Hepatic stellate cell (primary cell): ENCODE measurements at places on chromosomes 1 and 21.

DNA sequence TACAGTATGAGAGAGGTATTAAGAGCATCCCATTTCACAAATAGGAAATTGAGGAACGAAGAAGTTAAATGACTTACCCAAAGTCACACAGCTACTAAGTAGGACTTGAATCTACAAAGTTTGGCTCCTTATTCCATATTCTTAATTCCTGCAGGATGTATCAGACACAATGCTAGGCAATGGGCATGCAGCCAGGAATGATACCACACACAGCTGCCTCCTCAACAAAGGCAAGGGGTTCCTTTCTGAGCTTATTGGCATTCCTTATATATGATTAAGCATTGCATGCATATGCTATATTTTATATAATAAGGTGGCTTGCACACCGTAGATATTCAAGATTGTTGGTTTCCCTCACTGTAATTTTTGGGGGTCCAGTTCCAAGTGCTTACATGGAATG lies 34.2 kb upstream of the JUN start:
- no peak for DNase-seq

GRCh38 chr1:115977499-115978258 lies 1.4 kb downstream of the SLC22A15 start:
- peak; percentile 28 for DNase-seq

DNA sequence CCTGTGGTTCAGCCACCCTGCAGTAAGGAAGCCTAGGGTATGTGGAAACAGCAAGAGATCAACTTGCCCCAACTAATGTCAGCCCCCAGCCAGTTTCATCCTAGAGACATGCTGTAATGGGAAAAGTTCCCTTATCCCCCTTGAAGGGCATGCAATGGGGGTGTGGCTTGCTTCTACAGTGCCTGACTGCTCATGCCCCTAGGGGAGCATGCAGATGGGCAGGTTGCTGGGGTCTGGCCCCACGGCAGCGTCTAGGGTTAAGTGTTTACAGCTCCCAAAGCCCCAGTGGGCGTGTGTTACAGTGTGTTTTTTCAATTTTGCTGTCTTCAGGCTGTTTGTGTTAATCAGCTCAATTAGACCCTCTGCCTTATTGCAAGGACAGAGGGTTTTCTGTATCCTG lies 1105.9 kb downstream of the AMY1C start:
- DNase-seq: no peak

GRCh38 chr1:94025383-94026340 lies 95.3 kb downstream of the ABCA4 start:
- DNase-seq: peak; percentile 74

DNA sequence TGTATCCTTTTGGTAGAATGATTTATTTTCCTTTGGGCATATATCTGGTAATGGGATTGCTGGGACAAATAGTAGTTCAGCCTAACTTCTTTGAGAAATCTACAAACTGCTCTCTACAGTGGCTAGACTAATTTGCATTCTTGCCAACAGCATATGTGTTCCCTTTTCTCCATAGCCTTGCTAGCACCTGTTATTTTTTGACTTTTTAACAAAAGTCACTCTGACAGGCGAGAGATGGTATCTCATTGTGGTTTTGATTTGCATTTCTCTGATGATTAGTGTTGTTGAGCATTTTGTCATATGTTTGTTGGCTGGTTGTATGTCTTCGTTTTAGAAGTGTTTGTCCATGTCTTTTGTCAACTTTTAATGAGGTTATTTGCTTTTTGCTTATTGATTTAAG lies 99.8 kb downstream of the UCK2 start:
- DNase-seq: no peak

DNA sequence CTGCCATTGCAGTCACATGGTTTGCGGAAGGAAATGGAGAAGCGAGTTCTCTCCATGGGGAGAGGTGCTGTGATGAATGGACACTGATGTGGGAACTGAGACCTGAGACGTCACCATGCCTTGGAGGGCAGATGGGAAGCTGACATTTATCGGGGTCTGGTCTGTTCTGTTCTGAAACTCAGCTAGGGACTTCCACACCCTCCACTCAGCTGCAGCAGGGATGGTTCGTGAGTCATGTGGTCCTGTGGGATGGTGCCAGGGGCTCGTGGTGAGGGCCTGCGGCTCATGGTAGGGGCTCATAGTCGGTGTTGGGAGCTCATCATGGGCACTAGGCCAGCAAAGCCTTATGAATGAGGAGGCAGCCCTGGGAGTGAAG lies 6.1 kb downstream of the GPR137B start:
- no peak for DNase-seq

GRCh38 chr1:226634166-226634588 lies 85.6 kb downstream of the STUM start:
- DNase-seq: peak; percentile 76

GRCh38 chr1:89322402-89322801 lies 41.5 kb upstream of the GBP6 start:
- no peak for DNase-seq

DNA sequence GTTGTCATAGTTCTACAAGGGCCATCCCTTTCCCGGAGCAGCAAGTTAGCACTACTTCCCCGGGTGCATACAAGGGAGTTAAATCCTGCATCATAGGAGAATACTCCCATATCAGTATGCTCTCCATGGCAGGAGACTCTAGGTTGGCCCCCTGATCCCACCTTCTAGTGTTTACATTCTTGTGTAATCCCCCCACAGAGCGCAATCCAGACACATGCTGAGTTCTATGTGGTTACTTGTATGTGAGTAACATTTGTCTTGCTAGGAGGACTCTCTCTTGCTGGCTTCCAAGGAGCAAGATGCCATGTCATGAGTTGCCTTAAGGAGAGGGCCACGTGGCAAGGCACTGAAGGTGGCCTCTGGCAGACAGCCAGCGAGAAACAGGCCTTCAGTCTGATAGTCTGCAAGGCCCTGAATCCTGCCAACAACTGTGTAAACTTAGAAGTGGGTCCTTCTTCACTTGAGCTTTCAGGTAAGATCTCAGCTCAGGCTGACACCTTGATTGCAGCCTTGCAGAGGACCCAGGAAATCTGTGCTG lies 155.3 kb downstream of the CDC7 start:
- no peak for DNase-seq

GRCh38 chr1:16172964-16173446 lies 17.1 kb upstream of the EPHA2 start:
- peak; percentile 31 for DNase-seq

DNA sequence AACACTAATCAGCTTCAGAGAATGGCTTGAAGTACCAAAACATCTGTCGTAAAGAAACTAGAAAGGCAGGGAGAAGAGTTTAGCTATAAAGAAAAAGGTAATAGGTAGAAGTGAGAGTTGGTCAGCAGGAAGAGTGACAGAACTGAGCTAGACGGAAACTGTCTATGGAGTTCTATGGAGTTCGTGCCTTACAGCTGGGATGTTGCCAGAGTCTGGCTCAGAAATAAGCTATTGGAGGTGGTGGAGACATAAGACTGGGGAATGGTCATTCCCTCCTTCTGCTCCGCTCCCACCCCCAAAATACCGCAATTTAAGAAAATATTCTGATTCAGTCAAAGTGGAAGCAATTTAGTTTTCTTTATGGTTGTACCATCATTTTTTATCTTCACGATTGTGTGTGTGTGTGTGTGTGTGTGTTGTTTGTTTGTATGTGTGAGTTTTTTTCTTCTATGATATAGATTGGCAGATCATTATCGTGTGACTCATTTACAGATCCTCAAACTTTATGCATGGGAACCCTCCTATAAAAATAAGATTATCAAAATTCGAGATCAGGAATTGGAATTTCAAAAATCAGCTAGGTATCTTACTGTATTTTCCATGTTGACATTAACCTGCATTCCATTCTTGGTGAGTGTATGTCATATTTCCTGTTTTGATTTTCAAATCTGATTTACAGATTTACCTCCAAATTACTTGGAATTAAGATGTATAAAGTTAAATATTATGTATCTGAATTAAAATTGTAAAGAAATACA lies 79.0 kb downstream of the HSPA13 start:
- no peak for DNase-seq

GRCh38 chr1:88063605-88064004 lies 620.5 kb upstream of the PKN2 start:
- DNase-seq: no peak

GRCh38 chr1:211938561-211938997 lies 96.8 kb downstream of the INTS7 start:
- no peak for DNase-seq

DNA sequence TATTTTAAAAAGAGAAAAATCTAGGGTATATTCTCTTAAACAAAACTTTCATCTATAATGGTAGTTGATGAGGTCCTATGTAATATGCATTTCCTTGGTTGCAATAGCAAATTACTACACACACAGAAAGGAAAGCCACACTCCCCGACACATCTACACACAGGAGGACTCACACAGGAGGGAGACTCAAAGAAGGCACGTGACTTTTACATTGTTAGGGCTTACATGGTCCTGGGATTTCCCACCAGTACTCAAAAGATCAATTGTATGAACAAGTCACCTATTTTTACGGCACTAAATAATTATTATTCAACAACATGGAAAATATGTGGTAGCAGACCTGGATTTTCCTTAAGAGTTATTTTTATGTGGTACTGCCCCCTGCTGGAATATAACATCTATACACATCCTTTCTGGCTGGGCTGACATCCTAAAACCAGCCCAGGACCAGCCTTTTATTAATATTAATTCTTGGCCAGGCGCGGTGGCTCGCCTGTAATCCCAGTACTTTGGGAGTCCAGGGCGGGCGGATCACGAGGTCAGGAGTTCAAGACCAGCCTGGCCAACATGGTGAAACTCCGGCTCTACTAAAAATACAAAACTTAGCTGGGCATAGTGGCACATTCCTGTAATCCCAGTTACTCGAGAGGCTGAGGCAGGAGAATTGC lies 33.9 kb upstream of the LGALS8 start:
- DNase-seq: peak; percentile 59

GRCh38 chr1:234281826-234282489 lies 91.3 kb upstream of the COA6 start:
- no peak for DNase-seq

- DNase-seq: no peak
Observed at GRCh38 chr1:220409771-220410595, 118.0 kb upstream of the MARK1 start.

- no peak for DNase-seq
Observed at GRCh38 chr1:17120962-17121837, 1.9 kb upstream of the PADI2 start.

GRCh38 chr21:44996983-44997936 lies 57.4 kb downstream of the SLX9 start:
- no peak for DNase-seq

DNA sequence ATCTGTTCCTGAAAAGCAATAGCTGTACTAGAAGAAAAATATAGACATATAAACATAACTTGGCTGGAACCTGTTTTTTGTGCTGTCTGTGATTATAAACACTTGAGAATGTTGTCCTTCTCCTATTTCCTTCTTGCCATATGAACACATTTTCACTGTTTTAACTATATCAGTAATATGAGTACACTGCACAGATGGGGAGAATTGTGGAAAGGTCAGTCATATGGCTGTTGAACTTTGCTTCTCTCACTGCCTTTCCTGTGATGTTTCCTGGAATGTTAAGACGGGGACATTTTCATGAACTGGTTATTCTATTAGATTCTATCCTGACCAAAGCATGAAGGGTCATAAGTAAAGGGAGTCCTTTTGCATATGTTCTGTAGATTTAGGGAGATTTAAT lies 24.9 kb downstream of the HMCN1 start:
- no peak for DNase-seq

DNA sequence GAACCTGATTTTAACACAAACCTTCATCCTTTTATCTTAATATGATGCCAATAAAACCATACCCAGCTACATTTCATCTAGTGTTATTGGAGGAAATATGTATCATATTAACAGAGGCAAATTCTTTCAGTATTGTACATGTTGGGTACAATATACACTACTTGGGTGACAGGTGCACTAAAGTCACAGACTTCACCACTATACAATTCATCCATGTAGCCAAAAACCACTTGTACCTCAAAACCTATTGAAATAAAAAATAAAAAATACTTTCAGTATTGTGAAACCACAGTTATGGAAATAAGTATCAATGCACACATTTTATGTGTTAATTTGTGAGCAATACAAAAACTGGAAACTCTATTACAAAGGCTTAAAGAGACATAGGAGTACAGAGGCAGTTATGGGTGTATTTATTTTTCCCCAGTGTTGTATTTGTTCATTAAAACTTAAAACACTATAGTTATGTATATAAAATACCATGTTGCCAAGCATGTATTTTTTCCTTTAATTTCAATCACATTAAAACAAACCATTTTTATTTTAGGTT lies 25.1 kb upstream of the GPR88 start:
- DNase-seq: no peak

- no peak for DNase-seq
Observed at GRCh38 chr1:229913489-229913888, 153.5 kb upstream of the GALNT2 start.

DNA sequence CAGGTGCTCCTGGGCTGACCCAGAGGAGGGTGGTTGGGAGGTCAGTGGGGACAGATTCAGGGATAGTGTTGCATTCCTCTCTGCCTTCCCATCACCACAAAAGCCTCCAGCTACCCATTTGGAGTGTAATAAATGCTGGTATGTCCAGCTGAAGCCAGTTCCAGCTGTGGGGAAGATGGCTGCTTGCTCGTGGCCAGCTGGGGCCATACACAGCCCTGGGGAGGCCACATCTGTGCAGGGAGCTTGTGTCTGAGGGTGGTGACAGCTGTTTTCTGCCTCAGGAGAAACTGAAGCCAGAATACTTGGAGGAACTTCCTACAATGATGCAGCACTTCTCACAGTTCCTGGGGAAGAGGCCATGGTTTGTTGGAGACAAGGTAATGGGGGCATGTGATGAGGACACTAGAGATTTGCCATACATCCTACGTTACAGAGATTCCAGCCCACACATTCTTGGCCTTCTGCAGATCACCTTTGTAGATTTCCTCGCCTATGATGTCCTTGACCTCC lies 2.7 kb downstream of the GSTM4 start:
- no peak for DNase-seq

- DNase-seq: no peak
Observed at GRCh38 chr1:235835226-235835625, 31.5 kb downstream of the LYST start.

DNA sequence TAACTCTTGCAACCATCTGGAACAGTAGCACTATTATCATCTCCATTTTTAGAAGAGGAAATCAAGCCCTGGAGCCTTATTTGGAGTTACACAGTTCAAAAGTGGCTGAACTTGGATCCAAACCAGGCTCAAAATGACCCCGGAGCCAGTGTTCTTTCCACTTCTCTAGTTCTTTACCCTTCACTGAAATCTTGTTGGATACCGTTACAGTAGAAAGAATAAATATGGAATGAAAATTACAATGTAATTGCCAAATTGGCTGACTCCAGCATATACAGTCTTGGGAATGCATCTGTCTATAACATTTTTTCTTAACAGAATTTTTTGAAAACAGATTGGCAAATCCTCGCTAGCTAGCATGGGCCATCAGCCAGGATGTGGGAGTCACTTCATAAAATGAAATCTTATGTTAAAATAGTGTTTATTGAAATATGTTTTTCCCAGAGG lies 261.4 kb downstream of the CTH start:
- DNase-seq: no peak

DNA sequence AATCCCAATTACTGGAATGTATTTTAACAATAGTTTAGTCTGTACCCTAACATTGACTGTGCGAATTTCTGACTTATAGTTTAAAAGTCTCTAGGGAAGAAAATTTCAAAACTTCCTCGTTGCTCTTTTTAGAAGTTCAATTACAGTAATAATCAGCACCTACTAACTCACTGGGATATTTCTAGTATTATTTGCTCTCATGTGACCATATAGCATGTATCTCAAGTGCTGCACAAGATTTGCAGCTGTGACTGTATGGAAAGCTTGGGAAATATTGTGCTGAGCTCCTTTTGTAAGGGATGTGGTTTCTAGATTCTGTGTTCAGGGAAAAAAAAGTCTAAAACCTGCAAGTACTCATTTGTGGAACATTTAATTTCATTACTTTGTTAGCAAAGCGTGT lies 153.1 kb downstream of the ST6GALNAC3 start:
- no peak for DNase-seq

GRCh38 chr1:6171548-6172124 lies 8.5 kb downstream of the CHD5 start:
- no peak for DNase-seq
